Mesenchymal stem cell (in vitro differentiated cells and primary cell): ENCODE measurements at places on chromosomes 4 and X.
A peak's percentile ranks its signal among the peaks of the same experiment; 100 is the strongest.

DNA sequence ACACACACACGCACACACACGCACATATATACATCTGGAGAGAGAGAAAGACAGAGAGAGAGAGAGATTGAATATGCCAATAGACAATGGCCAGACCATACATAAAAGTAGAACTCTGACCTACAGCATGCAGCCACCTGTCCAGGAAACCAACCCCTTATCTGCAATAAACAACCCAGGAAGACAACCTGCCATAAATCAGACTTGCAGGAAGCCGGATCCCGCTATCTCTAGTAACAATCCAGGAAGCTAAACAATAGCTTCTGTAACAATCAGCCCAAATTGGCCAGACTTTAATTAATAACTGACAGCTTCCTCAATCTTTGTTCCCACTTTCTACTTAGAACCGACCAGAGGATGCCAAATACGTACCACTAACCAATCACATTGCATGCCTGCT, 173.2 kb downstream of the LDB2 start:
- H3K4me1 ChIP-seq: no peaks in the 10 kb centered on the region
- H3K27ac ChIP-seq: no peak overlapping the region
- no peak for DNase-seq
- H3K27me3 ChIP-seq: no peaks in the 10 kb centered on the region

DNA sequence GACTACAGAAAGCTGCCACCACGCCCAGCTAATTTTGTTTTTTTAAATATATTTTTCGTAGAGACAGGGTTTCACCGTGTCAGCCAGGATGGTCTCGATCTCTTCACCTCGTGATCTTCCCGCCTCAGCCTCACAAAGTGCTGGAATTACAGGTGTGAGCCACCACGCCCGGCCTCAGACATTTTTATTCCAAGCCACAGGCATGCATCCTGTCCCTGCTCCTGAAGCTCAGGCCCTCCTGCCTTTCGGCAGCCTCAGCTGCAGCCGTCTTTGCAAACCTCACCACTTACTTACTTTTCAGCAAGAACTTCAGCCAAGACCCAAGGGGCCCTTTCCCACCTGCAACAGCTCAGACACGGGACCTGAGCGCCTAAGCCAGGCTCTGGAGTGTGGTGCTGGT, 26.0 kb downstream of the FAM53A start:
- H3K27me3 ChIP-seq: no peaks in the 10 kb centered on the region
- DNase-seq: no peak
- no peak overlapping the region for H3K4me3 ChIP-seq
- no peak overlapping the region for H3K27ac ChIP-seq
- peaks cover 11% of the 10 kb centered on the region for H3K4me1 ChIP-seq
- H3K36me3 ChIP-seq: peaks cover 48% of the 10 kb centered on the region

- H3K4me1 ChIP-seq: no peaks in the 10 kb centered on the region
- H3K36me3 ChIP-seq: no peaks in the 10 kb centered on the region
- peaks cover 1% of the 10 kb centered on the region for H3K27me3 ChIP-seq
- DNase-seq: no peak
- no peak overlapping the region for H3K4me3 ChIP-seq
- no peak overlapping the region for H3K27ac ChIP-seq
Observed at GRCh38 chrX:39381422-39381821, 580.2 kb downstream of the MID1IP1 start.

GRCh38 chr4:114263233-114263632, 283.8 kb upstream of the ARSJ start:
- no peak overlapping the region for H3K27ac ChIP-seq
- H3K4me1 ChIP-seq: peaks cover 1% of the 10 kb centered on the region
- DNase-seq: peak; percentile 35
- H3K4me3 ChIP-seq: no peak overlapping the region

GRCh38 chr4:2733844-2734574, 22.1 kb downstream of the TNIP2 start:
- H3K4me1 ChIP-seq: peaks cover 5% of the 10 kb centered on the region
- no peak for DNase-seq
- H3K27me3 ChIP-seq: no peaks in the 10 kb centered on the region
- no peak overlapping the region for H3K4me3 ChIP-seq
- H3K27ac ChIP-seq: no peak overlapping the region
- H3K36me3 ChIP-seq: peaks cover 50% of the 10 kb centered on the region

- H3K4me1 ChIP-seq: no peaks in the 10 kb centered on the region
- no peaks in the 10 kb centered on the region for H3K36me3 ChIP-seq
- H3K4me3 ChIP-seq: no peak overlapping the region
- H3K27me3 ChIP-seq: no peaks in the 10 kb centered on the region
- no peak overlapping the region for H3K27ac ChIP-seq
Observed at GRCh38 chr4:155887847-155888570, 15.5 kb upstream of the TDO2 start.

- H3K27me3 ChIP-seq: peaks cover 13% of the 10 kb centered on the region
- H3K36me3 ChIP-seq: no peaks in the 10 kb centered on the region
- no peaks in the 10 kb centered on the region for H3K4me1 ChIP-seq
- peak; percentile 18 for DNase-seq
Observed at GRCh38 chrX:105876658-105877057, 54.3 kb downstream of the NRK start.

- H3K4me3 ChIP-seq: no peak overlapping the region
- peaks cover 1% of the 10 kb centered on the region for H3K4me1 ChIP-seq
- peaks cover 41% of the 10 kb centered on the region for H3K36me3 ChIP-seq
- DNase-seq: no peak
- no peak overlapping the region for H3K27ac ChIP-seq
Observed at GRCh38 chr4:70958681-70959080, 34.8 kb upstream of the DCK start.

- peaks cover 2% of the 10 kb centered on the region for H3K4me1 ChIP-seq
- DNase-seq: no peak
- H3K4me3 ChIP-seq: no peak overlapping the region
- H3K27ac ChIP-seq: no peak overlapping the region
Observed at GRCh38 chr4:148192526-148192925, 249.7 kb downstream of the NR3C2 start.

GRCh38 chrX:44946771-44947170, 73.8 kb downstream of the KDM6A start:
- no peaks in the 10 kb centered on the region for H3K4me1 ChIP-seq
- no peak overlapping the region for H3K4me3 ChIP-seq
- H3K36me3 ChIP-seq: no peaks in the 10 kb centered on the region

DNA sequence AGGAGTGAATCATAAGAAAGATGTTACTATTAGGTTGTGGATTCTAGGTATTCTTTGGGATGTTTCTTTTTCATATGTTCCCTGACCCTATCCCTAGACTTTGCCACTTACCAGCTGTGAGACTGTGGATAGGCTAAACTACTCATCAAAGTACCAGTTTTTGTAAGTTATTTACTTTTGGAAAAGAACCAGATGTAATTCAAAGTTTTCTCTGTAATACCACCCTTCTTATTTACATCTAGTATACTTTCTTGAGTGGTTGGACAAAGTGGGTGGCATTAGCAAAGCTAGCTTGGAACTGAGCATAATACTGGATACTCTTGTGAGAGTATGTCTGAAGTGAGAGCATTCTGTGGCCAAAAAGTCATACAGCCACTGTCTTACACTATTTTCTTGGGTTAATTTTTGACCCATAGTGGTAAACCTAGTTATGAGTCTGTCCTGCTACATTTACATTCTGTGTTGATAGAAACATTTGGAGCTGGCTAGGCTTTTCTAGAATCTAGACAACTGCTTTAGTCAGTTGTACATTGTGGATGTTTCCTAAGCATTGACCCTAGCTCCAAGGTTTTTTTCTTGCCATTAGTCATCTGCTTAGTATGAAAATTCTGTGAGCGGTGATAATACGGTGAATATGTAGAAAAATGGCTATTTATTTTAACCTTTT, 41.7 kb downstream of the KDM6A start:
- peaks cover 3% of the 10 kb centered on the region for H3K36me3 ChIP-seq
- peak; percentile 44 for DNase-seq
- H3K4me1 ChIP-seq: peaks cover 3% of the 10 kb centered on the region
- no peak overlapping the region for H3K4me3 ChIP-seq
- no peaks in the 10 kb centered on the region for H3K27me3 ChIP-seq

DNA sequence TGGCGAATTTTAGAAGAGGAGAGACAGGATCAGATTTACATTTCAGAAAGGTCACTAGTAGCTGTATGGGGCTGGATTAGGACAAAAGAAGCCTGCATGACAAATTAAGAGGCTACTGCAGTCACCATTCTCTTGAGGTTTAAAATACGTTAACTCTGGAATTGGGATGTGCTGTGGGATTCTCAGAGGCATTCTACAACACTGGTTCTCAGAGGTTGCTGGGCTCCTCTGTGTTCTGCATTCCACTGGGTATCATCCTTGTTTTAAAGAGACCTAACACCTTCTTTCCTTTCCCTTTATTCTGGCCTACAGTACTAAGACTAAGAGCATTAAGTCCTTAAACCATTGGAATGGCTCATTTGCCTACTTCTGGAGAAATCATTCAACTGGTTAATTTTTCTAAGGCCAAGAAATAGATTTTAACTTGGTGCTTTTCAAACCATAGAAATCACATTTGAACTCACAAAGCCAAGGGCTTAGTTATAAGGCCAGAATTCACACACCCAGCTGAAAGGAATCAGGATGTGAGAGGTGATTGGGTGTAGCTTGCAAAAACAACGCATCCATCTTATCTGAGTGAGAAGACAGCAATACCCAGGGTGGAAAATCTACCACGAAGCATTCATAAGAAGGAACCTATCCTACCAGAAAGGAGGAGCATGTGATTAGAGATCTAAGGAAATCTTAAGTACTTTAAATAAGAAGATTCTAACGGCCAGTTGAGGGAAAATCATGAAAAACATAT, 116.6 kb downstream of the SHISA3 start:
- H3K4me3 ChIP-seq: no peak overlapping the region
- no peaks in the 10 kb centered on the region for H3K27me3 ChIP-seq
- DNase-seq: no peak
- H3K36me3 ChIP-seq: no peaks in the 10 kb centered on the region
- peaks cover 2% of the 10 kb centered on the region for H3K4me1 ChIP-seq
- H3K27ac ChIP-seq: no peak overlapping the region
